ENCODE measurements at places on chromosomes 11 and 22. TPM values are rescaled to one million over a fixed set of nuclear protein-coding genes. Genes with fewer than 3 reads are reported as not detected.

The TCIRG1 gene
- total RNA-seq = 25.8 TPM

The IGLL1 gene
- total RNA-seq = not detected

The LRRC75B gene
- 10.0 TPM for total RNA-seq

The CLDN5 gene
- total RNA-seq = 11.0 TPM

The SPTBN2 gene
- total RNA-seq = 1.1 TPM

The TSGA10IP gene
- not detected for total RNA-seq

The ME3 gene
- total RNA-seq = 18.9 TPM

The OR6A2 gene
- not detected for total RNA-seq

The OR4D5 gene
- not detected for total RNA-seq

The SAA2 gene
- not detected for total RNA-seq

The MGAT3 gene
- not detected for total RNA-seq

The XKR3 gene
- not detected for total RNA-seq

The CNIH2 gene
- total RNA-seq = 1.9 TPM

The PNPLA5 gene
- not detected for total RNA-seq

The HEPN1 gene
- total RNA-seq = not detected

The APOL4 gene
- total RNA-seq = 5.1 TPM

The C2CD2L gene
- total RNA-seq = 19.7 TPM

The YPEL1 gene
- total RNA-seq = 7.8 TPM

The OR52K2 gene
- total RNA-seq = not detected

The RAB6A gene
- total RNA-seq = 140 TPM

The OR5T3 gene
- total RNA-seq = not detected

The NOL12 gene
- total RNA-seq = 30.4 TPM

The KCTD17 gene
- 11.0 TPM for total RNA-seq

The ZNF280B gene
- total RNA-seq = 3.6 TPM

The NLRP10 gene
- 1.3 TPM for total RNA-seq

The C22orf31 gene
- not detected for total RNA-seq

The BATF2 gene
- 1.2 TPM for total RNA-seq

The RASGRP2 gene
- total RNA-seq = 0.62 TPM

The KRTAP5-7 gene
- total RNA-seq = not detected

The BACE1-AS gene
- 6.0 TPM for total RNA-seq

The PRODH gene
- total RNA-seq = 0.43 TPM

The TMEM25 gene
- 15.6 TPM for total RNA-seq

The RFPL1 gene
- total RNA-seq = not detected

The OR51A7 gene
- not detected for total RNA-seq

The KDM4E gene
- not detected for total RNA-seq

The UBQLN3 gene
- total RNA-seq = 0.16 TPM

The MMP13 gene
- total RNA-seq = not detected

The OR5D18 gene
- not detected for total RNA-seq

The APOBEC3F gene
- total RNA-seq = 0.08 TPM

The MUC6 gene
- not detected for total RNA-seq

The ATL3 gene
- total RNA-seq = 30.8 TPM

The HTR3B gene
- total RNA-seq = not detected

The SLC22A8 gene
- not detected for total RNA-seq

The PANX2 gene
- 0.26 TPM for total RNA-seq

The LRRC74B gene
- total RNA-seq = 0.88 TPM

The CLCF1 gene
- total RNA-seq = 6.8 TPM

The NRIP3 gene
- total RNA-seq = 7.0 TPM

The TH gene
- not detected for total RNA-seq

The DNAJB7 gene
- total RNA-seq = not detected

The ZBED5 gene
- total RNA-seq = 68.8 TPM

The MORC2 gene
- 16.4 TPM for total RNA-seq
